ENCODE measurements at places on chromosomes 16 and 17.

DNA sequence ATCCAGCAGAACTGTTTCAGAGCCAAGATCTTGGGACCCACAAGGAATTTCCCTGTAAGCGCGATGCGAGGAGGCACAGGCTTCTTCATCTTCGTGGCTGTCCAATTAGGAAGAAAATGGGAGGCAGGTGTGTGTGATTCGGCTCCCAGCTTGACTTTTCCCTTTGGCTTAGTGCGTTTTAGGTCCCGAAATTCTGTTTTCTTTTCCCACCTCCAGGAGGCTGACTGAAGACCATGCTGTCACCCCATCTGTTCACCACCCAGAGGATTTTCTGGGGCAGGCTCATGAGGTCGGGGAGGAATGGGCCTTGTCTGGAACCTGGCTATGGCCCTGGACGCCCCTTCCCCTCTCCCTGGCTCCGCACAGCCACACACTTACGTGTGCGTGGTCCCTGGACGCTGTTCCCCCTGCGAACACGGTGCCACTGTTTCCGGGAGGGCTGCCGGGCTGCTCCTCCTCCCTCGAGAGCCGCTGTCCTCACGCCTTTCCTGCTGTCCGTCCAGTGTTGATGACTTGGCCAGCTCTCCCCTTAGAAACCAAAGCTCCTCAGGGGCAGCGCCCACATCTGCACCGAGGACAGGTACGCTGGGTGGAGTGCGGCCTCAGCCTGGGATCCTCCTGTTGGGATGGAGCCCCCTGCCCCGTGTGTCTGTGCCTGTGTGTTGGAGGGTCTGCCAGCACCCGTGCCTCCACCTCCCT, 2.7 kb upstream of the PABPN1L start:
- DNase-seq: no peak

- DNase-seq: no peak
Observed at GRCh38 chr16:11276896-11277593, 765 bp upstream of the PRM2 start.

- DNase-seq: no peak
Observed at GRCh38 chr17:2022647-2023240, 2.4 kb downstream of the RTN4RL1 start.

DNA sequence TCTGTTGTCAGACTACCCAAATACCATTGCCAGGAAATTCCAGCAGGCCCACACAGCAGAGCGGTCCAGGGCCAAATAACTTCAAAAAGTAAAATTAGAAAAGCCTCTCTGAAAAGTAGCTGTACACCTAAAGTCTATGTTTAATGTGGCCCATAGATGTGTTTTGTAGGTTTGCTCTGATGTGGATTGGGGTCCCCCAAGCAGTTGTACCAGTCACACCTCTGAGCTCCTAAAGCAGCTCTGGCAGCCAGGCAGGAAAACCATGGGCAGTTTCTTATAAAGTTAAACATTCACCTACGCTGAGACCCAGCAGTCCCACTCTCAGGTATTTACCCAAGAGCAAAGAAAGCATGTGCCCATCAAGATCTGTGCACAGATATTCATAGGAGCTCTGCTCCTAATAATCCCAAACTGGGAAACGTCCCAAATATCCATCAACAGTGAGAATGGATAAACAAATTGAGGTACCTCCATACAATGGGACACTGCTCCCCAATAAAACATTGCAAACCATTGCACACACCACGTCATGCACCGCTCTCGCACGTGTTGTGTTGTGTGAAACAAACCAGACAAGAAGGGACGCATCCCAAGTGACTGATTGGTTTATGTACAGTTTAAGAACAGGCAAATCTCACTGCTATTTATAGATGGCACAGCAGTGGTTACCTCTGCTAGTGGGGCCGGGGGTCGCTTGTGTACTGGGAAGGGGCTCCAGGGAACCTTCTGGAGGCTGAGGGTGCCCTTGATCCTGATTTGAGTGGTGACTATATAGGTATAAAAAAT, 15.8 kb upstream of the PRM1 start:
- DNase-seq: no peak

DNA sequence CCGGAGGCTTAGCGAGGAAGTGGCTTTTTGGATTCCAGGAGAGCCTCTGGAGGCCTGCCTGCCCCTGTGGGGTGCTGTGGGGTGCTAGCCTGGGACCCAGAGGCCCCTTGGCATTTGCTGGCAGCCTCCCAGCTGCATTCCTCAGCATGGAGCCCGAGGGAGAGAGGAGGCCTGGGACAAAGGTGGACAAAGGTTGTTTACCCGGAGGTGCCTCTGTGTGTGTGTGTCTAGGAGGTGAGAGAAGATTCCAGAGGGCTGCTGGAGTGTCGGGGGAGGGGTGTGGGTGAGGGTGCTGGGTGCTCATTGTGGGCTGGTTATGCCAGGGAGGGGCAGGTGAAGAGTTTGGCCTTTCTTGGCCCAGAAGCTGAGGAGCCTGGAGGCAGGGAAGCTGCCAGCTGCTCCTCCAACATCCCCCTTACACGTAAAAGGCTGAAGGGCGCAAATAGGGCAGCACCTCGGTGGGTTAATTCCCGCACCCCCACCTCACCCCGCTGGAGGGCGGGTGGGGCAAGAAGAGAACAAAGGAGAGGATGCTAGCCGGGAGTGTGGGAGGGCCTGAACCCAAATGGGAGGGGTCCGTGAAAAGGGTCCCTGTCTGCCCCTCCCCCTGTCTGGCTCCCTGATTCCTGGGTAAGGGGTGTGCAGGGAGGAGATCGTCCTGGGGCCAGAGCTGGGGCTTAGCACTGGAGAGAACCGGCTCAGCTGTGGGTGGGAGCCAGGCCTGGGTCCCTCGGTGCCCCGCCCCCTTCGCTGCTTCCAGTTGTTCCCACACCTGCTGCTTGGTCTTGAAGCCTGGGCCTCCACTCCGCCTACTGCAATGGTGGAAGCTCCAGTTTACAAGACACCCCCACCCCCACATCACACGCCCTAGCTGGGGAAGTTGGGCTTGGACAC, 9.9 kb downstream of the HEXIM2 start:
- DNase-seq: no peak

DNA sequence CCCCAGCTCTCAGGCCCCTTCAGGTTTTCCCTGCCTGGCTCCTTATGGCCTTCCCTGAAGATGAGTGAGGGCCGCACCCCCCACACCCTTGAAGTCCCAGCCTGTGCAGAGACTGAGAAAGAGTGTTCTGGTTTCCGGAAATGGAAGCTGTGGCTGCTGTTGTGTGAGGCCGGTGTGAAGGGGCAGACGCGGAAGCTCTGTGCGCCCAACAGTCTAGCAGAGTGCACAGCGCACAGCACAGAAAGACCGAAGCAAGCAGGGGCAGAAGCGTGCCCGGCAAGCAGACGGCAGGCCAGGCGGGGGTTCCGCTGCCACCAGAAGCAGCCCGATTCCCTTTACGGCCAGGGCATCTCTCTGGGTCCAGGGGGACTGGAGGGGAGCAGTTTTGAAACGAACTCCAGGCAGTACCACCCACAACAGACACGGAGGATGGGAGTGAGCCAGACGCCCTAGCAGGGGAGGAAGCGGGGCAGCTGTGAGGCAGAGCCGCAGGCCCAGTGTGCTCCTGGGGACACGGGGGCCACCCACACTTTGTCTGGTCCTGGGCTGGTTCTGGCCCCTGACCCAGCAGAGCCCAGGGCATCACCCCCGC, 16.7 kb downstream of the TPSG1 start:
- DNase-seq: peak; percentile 65

GRCh38 chr16:22063888-22064467, 28.4 kb upstream of the VWA3A start:
- no peak for DNase-seq

DNA sequence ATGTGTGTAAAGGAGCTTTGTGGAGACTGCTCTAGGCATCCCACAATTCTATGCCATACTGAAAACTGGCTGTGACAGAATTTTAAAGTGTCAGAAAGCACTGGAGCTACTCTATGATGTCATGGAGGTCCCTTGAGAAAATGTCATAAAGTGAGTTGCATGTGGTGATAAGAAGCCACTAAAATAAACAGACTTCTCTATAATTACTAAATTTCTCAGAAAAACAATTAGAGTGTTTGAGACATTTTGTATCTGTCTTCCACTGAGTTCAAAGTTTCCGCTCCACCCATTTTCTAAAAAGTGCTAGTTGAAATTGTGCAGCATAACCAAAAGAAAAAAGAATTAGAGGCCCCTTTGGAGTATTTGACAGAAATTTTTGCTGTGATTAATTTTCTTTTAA, 603.9 kb downstream of the KCNJ2 start:
- DNase-seq: no peak

- DNase-seq: no peak
Observed at GRCh38 chr17:29070781-29071180, 27.8 kb downstream of the PIPOX start.

DNA sequence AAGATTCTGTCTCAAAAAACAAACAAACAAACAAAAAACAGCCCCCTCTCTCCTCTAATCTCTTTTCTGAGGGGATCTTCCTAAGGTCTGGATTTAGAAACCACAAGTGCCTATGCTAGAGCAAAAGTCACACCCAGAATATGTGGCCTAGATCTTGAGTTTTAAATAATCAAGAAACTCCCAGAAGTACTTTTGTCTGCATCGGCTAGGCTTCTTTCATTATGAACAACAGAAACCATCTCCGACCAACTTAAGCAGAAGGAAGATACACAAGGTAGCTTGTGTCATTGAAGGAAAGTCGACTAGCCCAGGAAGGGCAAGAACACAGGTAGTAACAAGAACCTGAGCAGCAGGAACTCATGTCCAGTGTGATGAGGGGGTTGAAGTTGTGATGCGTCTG, 73.9 kb upstream of the KIFC3 start:
- DNase-seq: no peak

DNA sequence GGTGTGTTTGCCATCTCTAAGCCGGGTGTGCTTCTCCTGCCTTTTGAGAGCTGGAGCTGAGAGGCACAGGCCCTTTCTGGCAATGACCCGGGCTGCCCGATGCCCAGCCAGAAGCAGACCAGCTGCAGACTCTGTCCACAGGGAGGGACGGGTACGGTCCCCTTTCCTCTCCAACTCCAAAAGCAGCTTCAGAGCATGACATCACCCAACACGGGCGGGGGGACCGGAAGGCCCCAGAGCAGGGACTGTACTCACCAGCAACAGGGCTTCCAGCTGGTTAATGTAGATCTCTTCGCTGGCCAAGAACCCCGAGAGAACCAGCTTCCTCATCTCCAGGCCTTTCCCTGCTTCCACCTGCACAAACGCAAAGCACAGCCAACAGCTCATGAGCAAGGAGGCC, 79.4 kb downstream of the ABR start:
- DNase-seq: no peak

GRCh38 chr17:19411631-19412030, 599 bp downstream of the RNF112 start:
- no peak for DNase-seq

DNA sequence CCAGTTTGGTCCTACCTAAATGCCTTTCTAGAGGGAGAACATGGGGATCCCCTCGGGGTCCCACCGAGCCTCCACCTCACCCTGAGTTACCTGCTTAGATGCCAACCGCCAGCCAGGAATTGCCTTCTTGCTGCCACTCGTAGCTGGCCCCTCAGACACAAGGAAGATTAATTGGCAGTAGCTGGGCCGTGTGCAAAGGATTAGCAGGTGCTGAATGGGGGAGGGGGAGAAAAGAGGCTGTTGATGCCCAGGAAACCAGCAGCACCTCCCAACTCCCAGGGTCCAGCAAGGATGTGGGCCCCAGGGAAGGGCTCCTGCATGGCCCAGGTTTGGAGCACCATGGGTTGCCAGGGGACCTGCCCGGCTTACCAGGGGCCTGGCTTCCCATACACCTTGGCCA, at the start of gene CNGB1:
Gene CNGB1 (minus strand): TSS at position 159 of the 400 bp plus-strand sequence. CDS start 3,842 bp downstream, outside the sequence.
- no peak for DNase-seq

DNA sequence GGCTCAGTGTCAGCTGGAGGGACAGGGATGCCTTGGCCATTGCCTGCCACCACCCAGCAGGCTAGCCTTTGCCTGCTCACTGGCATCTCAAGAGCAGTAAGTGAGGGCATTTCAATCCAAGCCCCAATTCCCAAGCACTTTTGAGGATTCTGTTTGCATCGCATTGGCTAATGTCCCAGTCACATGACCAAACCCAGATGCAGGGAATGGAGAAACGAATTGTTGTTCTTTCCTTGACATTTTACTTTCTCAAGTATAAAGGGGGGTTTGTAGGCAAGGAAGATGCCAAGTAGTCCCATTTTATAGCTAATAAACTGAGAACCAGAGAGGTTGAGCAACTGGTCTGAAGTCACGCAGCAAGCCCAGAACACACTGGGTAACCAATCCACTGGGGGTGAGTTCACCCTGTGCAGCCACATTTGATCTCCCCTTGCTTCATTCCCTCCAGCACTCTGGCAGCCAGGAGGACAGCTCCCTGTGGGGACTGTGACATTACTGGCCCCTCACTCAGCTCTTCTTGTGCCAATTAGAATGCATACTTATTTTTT, 193.8 kb upstream of the CACNG3 start:
- no peak for DNase-seq

DNA sequence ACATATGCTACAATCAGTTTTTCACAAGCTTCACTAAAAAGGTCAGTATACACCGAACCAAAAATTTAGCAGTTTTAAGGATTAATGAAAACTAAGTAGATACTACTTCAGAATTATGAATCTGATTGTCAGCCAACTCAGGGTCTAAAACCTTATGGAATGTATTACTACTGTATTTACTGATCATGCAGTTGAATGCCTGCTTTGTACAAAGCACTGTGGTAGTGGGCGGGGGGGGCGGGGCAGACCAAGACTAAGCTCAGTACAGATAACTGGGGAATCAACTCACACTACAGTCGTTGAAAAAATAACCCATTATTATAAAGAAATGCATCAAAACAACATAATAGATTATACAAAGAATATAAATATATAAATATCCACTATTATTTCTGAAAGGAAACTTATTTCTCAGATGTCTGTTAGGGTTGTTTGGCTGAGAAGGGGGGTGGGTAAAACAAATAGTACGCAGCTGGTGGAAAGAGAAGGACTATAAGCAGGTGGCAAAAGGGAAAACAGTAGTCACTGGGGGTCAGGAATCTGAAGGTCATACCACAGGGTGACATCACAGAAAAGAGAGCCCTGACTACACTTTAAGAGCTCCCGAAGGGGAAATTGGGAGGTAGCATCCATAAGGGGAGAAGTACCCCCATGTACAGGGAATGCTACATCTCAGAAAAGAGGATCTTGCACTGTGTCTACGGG, 109.4 kb upstream of the AXIN2 start:
- no peak for DNase-seq

- no peak for DNase-seq
Observed at GRCh38 chr16:10465821-10466220, 80.0 kb downstream of the ATF7IP2 start.

- no peak for DNase-seq
Observed at GRCh38 chr16:6864671-6865070, 468.0 kb upstream of the RBFOX1 start.

GRCh38 chr16:77396461-77396860, 38.4 kb downstream of the ADAMTS18 start:
- DNase-seq: no peak
